ENCODE measurements at places on chromosomes 16 and 17.

DNA sequence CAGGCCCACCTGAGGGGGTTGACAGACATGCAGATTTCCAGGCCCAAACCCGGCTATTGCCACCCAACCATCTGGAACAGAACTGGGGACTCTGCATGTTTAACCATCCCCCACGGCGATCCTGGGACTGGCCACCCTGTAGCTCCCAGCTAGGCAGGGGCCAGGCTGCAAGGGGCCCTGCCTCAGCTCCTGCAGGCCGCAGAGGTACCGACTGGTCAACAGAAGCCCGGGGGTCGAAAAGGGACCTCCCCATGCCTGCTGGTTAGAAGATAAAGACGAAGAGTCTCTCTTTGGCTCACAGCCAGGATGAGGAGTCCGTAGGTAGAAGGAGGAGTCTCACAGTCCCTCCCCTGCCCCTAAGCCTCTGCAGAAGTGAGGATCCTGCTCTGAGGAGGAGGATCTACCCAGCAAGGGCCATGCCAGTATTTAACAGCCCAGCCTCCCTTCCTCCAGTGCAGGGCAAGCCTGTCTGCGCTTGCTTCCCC, 223.4 kb upstream of the TNRC6C start:
- no peak for DNase-seq

DNA sequence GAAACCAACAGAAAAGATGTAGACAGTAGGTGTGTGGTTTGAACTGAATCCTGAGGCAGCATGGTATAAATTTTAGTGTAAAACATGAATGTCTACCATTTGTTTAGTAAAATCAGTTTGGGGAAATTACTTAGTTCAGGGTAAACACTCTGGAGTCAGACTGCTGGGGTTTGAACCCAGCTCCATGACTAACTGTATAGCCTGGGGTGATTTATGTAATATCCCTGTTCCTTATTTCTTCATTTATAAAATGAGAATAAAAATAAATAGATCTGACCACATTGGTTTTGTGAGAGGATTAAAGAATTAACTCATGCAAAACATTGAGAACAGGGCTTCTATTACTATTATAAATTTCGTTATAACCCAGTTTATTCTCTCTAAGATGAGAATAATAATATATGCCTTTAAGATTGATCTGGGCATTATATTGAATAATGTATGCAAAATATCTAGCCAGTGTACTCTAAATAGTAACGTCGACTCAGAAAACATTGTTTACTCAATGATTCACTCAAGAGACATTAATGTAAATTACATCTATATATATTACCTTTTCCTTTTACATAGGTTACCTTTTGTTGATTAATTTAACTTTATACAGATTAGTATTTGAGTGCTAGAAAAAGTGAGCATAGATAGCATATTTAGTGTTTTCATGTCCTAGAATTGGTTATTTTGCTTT, 120.6 kb upstream of the KCNJ16 start:
- no peak for DNase-seq

- DNase-seq, result no peak
These were observed 281.4 kb downstream of the BCAS3 start for GRCh38 chr17:60959011-60959410.

DNA sequence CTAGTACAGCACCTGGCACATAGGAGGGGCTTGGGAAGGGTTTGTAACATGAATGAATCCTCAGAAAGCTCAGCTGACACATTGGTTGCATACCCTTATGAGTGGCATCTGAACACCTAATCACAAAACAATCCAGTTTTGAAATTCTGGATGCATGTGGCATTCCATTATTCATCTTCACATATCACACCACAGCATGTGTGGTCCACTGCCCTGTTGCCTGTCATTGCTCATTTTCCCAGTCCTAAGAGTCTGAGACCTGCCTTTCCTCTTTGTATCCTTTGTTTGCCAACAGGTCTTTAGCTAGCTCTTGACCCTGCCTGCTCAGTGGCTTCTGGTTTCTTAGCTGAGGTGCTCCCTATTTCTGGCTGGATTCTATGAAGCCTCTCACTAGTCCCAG, 170.8 kb upstream of the ASIC2 start:
- DNase-seq, result no peak

GRCh38 chr17:39402244-39402889, 941 bp upstream of the FBXL20 start:
- DNase-seq, result peak; percentile 87

DNA sequence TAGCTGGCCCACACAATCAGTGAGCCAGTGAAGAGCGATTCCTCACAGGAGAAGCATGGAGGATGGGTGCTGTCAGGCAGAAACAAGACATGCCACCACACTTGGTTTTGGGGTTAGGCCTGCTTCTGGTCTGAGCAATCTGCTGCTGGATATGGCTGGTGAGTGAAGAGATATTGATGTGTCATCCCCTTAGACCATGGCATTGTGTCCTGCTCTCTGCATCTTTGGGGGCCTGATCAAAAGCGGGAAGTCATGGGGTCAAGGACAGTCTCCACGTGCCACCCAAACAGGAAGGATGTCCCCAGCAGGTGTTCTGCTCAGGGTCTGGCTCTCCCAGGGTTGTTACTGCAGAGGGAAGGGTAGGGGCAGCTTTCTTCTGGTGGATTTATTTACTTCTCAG, 140.7 kb downstream of the PRKCB start:
- DNase-seq, result no peak

GRCh38 chr17:59004338-59005111, 102.2 kb downstream of the TRIM37 start:
- DNase-seq, result peak; percentile 69

GRCh38 chr16:9370061-9370491, 278.6 kb downstream of the HAPSTR1 start:
- no peak for DNase-seq

DNA sequence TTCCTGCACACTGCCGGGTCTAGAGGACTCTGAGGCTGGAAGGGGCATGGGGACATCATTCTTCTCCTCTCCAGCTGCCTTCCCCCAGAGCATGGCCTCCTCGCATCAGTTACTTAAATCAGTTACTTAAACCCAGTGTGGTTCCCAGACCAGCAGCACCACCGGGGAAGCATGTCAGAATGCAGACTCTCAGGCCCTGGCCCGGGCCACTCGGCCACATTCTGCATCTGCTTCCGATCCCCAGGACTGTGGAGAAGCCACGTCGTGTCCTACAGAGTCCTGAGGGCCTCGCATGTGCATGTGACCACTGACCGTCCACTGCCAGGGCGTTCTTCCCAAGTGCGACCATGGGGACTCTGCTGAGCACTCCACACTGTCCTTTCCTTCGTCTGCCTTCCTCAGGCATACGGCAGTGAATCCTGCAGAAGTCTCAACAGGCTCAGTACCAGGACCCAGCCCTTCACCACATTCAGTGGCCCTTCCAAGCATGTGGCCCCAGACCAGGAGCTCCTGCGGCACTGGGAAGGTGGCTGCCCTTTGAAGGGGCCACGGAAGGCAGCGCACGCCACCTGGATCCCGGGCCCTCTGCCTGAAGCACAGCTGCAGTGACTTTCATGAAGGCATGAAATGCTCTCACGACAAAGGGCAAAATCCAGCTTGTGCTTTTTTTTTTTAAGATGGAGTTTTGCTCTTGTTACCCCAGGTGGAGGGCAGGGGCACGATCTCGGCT, 46.9 kb upstream of the RASD1 start:
- no peak for DNase-seq

DNA sequence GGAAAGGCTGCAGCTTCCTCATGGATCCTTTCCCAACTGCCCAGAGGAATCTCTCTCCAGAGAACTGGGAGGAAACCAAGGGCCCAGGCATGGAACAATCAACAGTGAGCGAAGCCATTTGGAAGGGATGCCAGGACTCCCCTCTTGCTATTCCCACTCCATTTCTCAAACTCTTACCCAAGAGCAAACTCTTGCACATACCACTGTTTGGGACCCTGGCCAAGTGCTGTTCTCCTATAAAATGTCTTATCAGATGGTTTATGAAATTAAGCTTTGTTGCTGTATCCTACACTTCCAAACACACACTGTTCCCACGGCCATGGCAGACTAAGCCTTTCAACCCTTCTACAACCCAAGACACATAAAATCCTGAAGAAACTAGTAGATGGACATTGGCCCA, 48.3 kb upstream of the AXIN2 start:
- DNase-seq, result no peak

DNA sequence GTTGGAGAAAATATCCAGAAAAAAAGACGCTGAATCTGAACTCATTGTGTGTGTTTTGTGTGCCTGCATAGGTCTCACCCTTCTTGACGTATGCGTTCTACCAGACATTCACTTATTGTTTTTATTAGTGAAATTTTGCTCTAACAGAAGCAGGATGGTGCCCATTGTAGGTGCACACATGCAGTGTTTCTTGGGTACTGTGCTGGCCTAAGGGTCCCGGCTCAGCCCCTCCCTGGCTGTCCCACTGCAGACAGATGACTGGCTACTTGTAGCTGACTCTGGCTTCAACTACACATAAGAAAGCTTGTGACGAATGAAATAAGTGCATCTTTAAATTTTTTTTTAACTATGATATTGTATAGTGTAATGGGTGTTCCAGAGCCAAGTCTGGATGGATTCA, 227.0 kb downstream of the CBLN1 start:
- DNase-seq, result no peak

DNA sequence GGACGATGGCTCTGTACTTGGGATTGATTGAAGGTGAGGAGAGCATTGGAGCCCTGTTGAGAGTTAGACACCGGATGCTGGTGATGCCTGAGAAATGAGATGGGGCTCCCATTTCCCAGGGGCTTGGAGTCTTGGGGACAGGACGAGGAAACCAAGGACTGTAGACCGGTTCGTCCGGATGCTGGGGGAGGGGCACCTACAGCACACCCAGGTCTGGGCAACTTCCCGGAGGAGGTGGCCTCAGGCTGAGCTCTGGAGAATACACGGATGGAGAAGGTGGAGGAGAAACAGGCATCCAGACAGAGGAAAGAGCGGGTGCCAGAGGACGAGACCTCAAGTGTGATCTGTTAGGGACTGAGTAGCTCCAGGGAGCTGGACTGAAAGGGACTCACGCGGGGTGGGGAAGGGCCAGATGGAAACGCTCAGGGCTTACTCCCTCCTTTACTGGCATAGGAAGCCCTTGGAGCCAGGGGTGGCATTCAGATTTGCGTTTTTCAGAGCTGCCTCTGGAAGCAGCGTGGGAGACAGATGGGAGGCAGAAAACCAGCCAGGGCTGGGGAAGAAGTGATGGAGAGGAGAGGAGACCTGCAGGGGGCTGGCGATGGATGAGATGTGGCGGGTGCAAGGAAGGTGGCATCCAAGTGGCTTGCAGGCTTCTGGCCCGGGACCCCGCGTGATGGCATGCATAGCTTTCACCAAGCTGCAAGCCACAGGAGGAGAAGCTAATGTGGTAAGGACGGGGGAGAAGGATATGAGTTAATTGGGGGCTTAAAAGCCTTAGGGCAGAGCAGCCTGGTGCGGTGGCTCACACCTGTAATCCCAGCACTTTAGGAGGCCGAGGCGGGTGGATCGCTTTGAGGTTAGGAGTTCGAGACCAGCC, 8.3 kb downstream of the C1QTNF1 start:
- DNase-seq, result no peak

DNA sequence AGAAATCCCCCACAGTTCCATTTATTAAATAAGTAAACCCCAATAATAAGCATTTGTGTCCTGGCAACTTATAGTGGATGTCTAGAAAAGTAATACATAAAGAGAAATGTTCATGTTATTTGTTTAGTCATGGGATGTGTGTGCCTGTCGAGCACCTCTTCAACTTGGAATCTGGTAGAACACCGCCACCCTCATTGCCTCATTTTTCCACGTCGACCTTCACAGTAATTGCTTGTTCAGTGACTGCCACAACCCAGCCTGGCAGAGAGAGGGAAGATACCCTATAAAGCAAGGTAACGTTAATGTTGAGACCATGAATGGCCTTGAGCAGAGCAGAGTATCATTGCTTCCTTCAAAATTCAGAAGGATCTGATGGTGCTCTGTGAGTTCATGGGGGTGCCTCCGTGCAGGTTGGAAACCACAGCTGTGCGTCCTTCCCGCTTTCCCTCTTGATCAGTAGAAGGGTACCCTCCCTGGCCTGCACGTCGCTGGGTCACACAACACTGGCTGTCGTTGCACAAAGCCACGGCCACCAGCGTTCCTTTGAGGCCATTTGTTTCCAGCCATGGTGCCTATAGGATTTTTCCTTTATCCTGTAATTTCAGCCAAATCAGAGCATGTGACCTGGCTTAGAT, 3.7 kb upstream of the DNASE1 start:
- no peak for DNase-seq

GRCh38 chr17:8986295-8986694, 20.8 kb upstream of the PIK3R5 start:
- DNase-seq, result no peak

DNA sequence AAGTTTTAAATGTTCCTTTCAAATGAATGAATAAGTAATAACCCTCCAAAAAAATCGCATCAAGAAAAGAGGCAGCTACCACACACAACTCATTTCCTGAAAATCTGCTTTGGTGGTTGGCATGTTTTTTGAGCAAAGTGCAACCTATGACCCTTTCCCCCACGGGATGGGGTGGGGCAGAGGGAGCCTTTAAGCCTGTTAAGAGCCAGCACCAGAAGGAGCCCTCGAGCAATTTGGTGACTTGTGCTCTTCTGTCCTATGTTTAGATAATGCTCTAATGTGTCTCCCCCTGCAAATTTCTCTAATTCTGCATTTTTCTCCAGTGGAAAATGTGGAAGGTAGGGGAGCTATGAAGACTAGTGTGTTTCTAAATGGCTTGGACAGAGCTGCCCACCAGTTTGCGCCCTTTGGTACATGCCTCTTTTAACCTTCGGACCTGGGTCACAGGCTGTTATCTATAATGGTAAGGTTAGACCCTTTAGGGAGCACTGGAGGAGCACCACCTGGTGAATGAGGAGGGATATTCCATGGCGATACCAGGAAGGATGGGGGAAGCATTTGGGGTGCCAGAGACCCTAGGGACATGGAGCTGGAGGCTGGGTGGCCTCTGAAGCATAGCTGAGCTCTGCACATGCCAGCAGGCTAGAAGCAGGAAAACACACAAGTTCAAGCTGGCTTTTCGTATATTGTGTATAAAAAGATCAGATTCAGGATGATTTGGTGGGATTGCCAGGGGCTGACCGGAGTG, 1.6 kb downstream of the PYCARD start:
- no peak for DNase-seq

DNA sequence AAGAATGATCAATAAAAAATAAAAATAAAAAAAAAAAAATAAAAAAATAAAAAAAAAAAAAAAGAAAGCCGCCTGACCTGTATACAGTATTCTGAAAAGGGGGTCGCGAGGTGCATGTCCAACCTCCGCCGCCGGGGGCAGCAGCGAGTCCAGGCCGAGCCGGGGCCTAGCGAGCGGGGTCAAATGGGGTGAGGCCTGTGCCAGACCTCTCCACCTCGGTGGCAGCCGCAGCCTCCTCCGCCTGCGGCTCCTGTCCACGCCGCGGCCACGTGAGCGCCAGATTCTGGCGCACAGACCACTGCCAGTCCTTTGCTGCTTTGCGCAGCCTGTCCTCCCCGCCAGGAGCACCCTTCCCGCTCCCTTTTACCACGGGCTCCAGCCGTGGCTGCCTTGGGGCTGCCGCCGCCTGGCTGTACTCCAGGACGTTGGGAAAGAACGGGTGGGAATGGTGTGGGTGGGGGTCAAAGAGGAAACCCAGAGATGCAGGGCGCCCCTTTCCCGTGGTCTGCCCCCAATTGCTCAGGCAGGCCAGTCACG, 2.4 kb upstream of the BCKDK start:
- DNase-seq, result peak; percentile 92

GRCh38 chr16:14232106-14232864, 161.2 kb downstream of the MRTFB start:
- DNase-seq, result no peak

Data from neural crest cell (in vitro differentiated cells).